Osteoblast (primary cell): ENCODE measurements at places on chromosomes 3 and 15.

DNA sequence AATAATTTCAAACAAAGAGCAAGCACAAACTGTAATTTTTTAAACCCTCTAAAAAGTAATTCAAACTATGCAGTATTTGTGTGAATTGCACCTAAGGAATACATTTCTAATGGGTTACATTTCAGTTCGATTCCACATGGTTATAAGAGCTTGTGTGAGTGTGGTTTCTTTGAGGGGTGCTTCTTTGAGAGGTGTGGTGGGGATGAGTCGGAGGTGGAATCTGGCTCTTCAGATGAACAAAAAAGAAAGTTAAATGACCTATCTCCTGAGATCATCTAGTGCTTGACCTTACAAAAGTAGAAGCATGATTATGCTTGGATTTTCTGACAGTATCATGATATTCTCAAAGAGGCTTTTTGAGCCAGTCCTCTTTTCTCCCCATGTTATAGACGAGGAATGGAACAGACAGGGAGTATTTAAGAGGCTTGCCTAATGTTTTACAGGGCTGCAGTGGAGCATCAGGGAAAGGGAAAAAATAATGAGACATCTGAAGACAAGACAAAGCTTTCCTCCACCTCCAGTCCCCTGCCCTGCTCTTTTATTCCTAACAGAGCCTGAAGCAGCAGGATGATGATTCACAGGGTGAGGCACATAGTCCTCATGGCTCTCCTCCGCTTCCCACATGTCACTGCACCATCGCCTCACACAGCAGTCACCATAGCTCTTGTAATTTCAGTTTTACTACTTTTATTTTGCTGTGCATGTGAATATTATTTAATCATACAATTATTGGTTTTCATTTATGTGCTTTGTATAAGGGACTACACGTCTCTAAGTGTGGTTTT is 82.0 kb downstream of the LYSMD4 start:
- H3K27ac ChIP-seq, result no peak overlapping the region
- H3K4me1 ChIP-seq, result peaks cover 7% of the 10 kb centered on the region
- H3K4me3 ChIP-seq, result no peak overlapping the region
- no peaks in the 10 kb centered on the region for H3K27me3 ChIP-seq
- DNase-seq, result peak; percentile 52

- no peak for DNase-seq
- H3K4me1 ChIP-seq, result no peaks in the 10 kb centered on the region
- no peaks in the 10 kb centered on the region for H3K36me3 ChIP-seq
- H3K27ac ChIP-seq, result no peak overlapping the region
- no peak overlapping the region for H3K4me3 ChIP-seq
Measured at GRCh38 chr3:62679988-62680387, 195.2 kb downstream of the CADPS start.

DNA sequence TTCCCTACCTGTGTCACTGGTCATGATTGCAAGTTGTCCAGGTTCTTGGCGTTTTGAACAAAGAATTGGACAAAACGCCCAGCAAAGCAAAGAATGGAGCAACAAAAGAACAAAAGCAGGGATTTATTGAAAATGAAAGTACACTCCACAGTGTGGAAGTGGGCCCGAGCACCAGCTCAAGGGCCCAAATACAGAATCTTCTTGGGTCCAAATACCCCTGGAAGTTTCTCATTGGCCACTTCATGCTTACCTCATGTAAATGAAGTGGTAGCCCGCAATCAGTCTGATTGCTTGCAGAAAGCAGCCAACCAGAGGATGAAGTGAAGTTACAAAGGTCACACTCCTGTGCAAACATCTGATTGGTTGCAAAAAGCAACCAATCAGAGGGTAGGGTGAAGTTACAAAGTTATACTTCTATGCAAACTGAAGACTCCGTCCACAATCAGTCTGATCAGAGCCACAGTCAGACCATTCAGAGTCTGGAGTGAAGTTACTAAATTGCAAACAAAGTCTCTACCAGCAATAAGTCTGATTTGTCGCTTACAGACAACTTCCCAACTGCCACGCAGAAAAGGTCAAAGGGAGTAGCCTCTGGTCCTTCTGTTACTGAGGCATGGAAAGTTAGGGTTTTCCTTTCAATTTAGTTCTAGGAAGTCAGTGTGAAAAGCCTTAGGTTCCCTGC is 8.3 kb upstream of the TM4SF1 start:
- peak overlapping the region; percentile 2 for H3K4me3 ChIP-seq
- H3K27me3 ChIP-seq, result no peaks in the 10 kb centered on the region
- peaks cover 54% of the 10 kb centered on the region for H3K4me1 ChIP-seq
- no peaks in the 10 kb centered on the region for H3K36me3 ChIP-seq
- DNase-seq, result no peak

DNA sequence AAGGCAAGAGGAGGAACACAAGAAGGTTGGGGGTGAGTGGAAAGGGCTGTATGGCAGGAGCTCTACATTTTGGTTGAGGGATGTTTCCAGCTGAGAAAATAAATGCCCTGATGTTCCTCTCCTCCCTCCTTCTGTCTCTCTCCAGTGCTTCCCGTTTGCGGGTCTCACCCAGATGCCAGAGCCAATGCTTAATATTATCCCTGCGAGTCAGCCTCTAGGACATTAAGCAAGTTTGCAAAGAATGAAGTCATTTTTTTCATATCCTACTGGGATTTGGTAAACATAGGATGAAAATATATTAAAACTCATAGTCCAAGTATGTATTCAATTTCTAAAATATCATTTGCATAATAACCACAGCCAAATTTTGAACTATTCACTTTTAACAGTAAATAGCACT is 295.9 kb downstream of the CADM2 start:
- H3K4me1 ChIP-seq, result no peaks in the 10 kb centered on the region
- H3K4me3 ChIP-seq, result no peak overlapping the region
- H3K36me3 ChIP-seq, result no peaks in the 10 kb centered on the region
- no peaks in the 10 kb centered on the region for H3K27me3 ChIP-seq
- H3K27ac ChIP-seq, result no peak overlapping the region

DNA sequence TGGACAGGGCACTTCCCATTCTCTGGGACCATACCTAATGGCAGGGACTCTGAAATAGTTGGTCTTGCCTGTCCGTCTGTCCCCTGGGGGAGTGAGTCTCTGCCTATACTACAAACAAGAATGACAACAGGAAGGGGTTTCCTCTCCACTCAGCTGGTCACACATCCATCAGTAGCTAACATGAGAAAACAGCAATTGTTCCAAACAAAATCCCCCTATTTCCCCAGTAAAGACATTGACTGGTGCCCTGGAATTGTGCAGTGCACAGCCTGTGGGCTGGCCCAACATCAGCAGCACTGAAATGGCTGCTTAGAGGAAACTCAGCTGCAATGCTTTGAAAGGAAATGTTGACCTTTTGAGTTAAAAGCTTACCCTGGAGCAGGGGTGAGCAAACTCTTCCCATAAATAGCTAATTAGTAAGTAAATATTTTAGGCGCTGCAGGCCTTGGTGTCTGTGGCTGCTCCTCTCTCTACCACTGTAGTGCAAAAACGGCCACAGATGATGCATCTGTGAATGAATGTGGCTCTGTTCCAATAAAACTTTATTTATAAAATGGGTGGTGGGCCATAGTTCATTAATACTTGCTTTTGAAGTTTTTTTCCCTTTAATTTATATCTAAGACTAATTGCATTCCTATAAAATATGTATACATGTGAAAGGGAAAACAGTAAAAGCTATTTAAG is 174.3 kb downstream of the KLF13 start:
- H3K27ac ChIP-seq, result no peak overlapping the region
- H3K27me3 ChIP-seq, result peaks cover 3% of the 10 kb centered on the region
- no peak overlapping the region for H3K4me3 ChIP-seq
- no peaks in the 10 kb centered on the region for H3K36me3 ChIP-seq
- no peaks in the 10 kb centered on the region for H3K4me1 ChIP-seq
- DNase-seq, result no peak

- no peaks in the 10 kb centered on the region for H3K4me1 ChIP-seq
- no peaks in the 10 kb centered on the region for H3K27me3 ChIP-seq
- H3K36me3 ChIP-seq, result no peaks in the 10 kb centered on the region
- peak within 1 kb of the TSS; percentile 12 for H3K4me3 ChIP-seq
Measured at GRCh38 chr3:195583831-195584542, at the start of gene APOD. APOD (minus strand) TSS chr3:195583940; CDS start chr3:195579461, 4,479 bp downstream.
